ENCODE measurements at places on chromosomes 7 and 10.

DNA sequence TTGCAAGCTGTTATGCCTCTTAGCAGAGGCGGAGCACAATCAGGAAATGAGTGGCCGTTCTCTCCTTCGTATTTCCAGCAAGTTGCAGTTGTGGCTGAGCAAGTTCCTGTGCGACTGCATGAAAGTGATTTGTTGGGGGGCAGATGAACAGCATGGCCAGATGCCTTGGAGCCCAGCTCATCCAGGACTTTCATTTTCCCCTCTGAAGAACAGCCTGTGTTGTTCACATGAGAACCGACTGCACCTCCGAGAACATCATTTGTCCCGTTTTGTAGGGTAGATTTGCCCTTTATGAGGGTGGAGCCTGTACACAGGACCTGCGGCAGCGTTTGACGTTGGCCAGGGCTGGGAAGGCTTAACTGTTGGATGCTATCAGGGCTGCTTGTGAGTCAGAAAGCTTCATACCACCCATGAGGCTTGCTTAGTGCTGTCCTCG, 4.4 kb downstream of the BAG3 start:
- DNase-seq, result peak; percentile 20

DNA sequence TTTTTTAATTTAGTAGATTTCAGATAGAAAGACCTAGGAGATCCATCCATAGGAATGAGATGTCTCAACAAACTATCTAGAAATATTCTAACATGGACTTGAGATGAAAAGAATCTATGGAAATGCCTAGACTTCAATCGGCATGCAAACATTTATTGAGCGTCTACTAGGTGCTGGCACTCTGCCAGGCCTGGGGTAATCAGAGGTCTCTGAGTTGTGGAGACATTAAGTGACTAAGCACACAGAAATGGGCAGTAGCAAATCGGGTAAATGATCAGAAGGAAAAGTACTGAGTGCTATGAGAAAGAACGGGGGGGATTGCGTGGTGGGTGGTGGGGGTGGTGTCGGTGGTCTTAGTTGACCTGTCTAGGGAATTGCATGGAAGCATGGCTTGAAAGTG, 466.6 kb downstream of the GALNT17 start:
- DNase-seq, result no peak

GRCh38 chr10:104445359-104445758, 91.7 kb downstream of the CFAP58 start:
- DNase-seq, result no peak

DNA sequence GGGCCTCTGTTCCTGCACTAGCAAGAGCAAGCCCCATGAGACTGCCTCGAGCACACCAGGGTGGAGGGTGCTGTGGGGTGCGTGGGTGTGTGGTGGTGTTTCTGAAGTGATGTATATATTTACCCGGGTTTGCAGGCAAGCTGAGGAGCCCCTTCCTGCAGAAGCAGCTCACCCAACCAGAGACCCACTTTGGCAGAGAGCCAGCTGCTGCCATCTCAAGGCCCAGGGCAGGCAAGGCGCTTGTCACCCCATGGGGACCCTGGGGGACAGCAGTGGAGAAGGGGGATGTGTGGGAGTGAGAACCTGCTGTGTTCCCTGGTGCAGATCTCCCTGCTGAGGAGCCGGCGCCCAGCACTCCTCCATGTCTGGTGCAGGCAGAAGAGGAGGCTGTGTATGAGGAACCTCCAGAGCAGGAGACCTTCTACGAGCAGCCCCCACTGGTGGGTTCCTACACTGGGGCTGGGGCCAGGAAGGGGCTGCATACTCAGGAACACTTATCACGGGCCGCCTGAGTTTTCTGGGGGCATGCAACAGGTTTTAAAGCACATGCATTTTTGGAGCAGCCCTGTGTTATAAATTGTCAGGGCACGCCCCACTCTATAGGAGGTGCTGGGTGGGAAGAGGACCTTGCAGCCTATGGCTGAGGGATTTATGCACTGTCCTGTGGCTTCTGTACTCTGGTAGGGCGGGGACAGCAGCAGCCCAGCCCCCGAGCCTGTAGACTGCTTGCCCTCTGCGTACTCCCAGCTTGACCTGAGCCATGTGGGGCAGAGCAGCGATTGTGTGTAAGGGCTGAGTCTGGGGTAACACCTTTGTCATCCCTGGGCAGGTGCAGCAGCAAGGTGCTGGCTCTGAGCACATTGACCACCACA, 5.9 kb downstream of the PGAM2 start:
- no peak for DNase-seq

DNA sequence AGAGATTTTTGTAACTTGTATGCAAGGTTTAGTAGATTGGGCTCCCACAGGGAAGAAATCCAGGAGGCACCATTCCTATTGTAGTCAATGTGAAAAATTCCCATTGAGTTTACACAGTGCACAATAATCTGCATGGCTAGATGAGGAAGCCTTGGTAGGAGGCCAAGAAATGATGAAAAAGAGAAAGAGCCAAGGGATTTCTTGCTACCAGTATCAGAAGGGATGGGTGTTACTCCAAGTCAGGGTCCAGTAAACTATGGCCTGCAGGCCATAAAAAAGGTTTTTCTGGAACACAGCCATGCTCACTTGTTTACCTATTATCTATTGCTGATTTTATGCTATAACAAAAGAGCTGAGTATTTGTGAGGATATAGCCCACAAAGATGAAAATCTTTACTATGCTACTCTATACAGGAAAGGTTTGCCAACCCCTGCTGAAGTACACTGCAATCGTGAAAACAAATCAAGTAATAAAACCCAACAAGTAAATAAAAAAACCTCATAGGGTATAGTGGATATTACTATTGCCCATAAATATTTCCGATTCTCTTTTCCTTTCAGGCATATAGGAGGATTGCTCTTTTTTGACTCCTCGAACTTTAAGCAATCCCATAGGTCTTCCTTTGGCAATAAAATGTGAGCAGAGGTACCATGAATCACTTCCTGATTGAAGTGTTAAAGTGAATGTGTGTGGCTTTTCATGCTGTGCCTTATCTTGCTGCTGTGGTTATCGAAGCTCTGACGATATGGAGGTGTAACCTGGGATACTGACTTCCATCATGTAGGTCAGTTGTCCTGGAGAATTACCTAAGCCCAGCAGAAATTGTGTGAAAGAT, 256.3 kb upstream of the MAGI2 start:
- DNase-seq, result no peak

DNA sequence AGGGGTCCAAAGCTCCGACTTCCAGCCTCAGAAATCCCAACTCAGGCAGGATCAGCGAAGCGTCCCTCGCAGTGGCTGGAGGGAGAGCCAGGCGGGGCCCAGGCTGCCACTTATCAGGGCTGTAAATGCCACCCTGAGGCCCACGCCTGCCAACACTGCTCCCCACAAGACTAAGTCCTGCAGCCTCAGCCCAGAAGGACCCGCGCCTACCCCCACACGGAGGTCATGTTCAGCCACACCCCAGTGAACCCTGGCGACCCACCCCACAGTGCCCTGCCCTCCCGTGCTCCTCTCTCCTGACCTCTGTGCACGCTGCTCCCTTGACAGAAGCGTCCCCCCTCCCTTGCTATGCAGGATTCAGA, 3.2 kb downstream of the PSMG3 start:
- DNase-seq, result no peak

- no peak for DNase-seq
Observed at GRCh38 chr7:9874182-9874581, 1099.5 kb upstream of the PHF14 start.

DNA sequence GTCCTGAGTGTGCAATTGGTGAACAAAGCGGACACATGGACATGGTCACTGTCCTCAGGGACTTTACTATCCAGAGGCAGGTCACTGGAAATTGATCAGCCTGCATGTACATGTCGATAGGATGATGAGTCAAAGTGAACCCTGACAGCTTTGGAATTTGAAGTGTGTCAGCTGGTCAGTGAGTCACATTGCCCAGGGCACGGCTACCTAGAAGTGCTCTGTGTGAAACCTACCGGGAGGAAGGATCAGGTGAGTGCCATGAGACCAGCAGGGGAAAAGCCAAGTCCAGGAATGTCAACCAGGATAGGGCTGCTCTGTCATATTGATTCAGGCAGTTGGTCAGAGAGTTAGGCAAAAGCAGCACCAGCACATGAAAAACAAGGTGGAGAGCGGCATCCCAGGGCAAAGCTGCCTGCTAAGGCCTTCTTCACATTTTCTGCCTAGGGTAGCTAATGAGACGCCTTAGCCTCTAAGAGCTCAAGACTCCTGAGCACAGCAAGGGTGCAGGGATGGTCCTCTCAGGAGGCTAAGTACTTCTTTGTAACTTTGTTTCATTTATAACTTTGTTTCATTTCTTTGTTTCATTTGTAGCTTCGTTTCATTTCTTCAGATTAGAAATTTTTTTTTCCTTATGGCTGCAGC, 19.4 kb upstream of the PDCD4 start:
- DNase-seq, result no peak

DNA sequence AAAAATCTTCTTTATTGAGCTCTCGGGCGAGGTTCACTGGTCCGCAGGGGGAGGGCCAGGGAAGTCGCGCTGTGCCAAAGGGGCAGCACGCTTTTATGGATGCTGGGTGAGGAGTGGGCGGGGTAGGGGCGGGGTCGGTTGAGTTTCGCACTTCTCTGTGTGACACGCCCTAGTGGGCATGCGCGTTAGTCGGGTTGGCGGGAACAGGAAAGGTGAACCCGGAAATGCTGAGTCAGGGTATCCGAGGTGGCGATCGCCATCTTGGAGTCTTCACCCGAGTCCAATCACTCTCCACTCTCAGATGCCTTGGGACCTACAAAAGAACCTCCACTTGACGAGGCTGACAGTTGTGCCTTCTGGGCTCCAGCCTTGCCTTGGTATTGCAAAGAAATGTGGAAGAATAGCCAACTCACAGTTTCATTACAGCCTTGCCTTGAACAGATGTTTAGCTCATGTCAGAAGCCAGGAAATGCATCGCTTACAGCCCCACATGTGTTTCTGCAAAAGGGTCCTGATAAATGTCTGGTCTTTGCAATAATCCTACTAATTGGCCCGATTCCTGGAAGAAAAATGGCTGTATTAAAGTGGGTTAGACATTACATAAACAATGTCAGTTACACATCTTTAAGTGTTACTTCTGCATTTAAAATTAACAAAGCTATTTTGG, 64.1 kb downstream of the AHR start:
- DNase-seq, result no peak

- DNase-seq, result no peak
Observed at GRCh38 chr10:110411047-110411410, 86.7 kb upstream of the DUSP5 start.

DNA sequence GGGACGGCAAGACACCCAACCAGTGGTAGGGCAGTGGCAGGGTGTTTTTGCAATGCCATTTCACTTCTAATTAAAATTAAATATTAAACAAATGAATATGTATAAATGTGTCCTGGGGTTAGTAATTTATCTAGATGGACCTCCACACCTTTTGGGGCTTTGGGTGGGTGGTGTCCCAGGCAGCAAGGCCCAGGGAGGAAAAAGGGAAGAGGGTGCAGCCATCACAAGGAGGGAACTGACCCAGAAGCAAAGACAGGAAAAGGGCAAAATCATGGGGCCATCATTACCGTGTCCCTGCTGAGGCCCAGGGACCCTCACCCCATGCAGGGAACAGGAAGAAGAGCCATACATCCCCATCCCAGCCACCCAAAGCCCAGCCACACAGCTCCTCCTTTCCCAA, 204.6 kb downstream of the GRID1 start:
- DNase-seq, result no peak

DNA sequence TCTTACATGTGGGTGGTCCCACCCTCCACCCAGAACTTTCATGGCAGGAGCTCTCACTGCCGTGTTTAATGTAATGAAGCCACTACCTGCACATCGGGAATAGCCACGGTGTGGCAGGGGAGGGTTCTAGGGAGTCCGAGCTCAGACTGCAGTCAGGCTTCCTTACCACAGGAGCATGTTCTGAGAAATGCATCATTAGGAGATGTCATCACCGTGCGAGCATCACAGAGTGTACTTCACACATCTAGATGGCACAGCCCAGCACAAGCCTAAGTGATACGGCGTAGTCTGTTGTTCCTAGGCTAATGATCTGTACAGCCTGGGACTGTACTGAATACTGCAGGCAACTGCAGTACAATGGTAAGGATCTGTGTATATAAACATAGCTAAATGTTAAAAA, 153.0 kb upstream of the LANCL2 start:
- no peak for DNase-seq

GRCh38 chr10:44921506-44921905, 10.4 kb downstream of the TMEM72 start:
- no peak for DNase-seq

DNA sequence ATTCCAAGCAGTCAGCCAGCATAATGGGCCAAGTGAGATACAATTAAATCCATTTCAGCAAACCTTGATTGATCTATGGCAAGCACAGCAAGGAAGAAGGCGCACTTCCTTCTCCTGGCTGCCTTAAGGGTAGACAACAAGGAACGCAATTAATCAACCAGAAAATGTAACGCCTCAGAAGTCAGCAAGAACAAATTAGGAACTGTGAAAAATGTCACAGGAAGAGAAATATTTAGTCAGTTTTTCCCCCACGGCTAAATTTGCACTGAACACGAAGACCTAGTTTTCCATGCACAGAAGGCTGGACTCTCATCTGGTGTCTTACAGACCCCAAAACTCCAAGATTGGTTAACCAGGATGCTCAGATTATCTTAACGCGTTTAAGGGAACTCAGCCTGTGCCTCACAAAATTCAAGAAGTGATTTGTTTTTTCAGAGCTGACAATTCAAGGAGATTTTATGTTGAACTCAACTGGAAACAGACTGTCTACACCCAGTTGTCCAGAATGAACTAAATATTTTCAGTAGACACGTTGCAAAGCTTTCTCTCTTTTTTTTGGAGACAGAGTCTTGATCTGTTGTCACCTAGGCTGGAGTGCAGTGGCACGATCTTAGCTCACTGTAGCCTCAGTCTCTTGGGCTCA, 14.2 kb downstream of the SNX8 start:
- DNase-seq, result no peak

DNA sequence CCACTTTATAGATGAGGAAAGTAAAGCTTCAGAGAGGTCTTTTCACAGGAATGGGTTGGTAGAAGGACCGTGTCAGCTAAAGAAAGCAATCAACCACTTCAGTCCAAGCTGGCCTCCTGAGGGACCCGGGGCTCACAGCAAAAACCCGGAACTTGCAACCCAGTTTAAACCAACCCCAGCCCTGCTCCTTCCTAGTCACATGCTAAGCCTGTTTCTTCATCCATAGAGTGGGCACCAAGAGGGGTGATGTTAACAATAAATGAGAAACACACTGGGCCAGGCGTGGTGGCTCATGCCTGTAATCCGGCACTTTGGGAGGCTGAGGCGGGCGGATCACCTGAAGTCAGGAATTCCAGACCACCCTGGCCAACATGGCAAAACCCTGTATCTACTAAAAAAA, 12.1 kb upstream of the NPFFR1 start:
- no peak for DNase-seq
